ENCODE measurements at places on chromosomes 2 and 18. TPM values are rescaled to one million over a fixed set of nuclear protein-coding genes. Genes with fewer than 3 reads are reported as not detected.

The LDLRAD4 gene
- total RNA-seq, result 60.7 TPM

The TSHZ1 gene
- total RNA-seq, result 7.3 TPM

The NEUROD1 gene
- 4.9 TPM for total RNA-seq

The ICOS gene
- not detected for total RNA-seq

The CHN1 gene
- total RNA-seq, result 57.1 TPM

The C2orf15 gene
- total RNA-seq, result 4.5 TPM

The TNFAIP6 gene
- total RNA-seq, result 0.41 TPM

The SULT1C4 gene
- 4.5 TPM for total RNA-seq

The RNPEPL1 gene
- total RNA-seq, result 4.5 TPM

The STAT4 gene
- total RNA-seq, result 5.3 TPM

The SAG gene
- total RNA-seq, result 0.82 TPM

The PAIP2B gene
- total RNA-seq, result 20.4 TPM

The WDFY1 gene
- total RNA-seq, result 50.5 TPM

The SIX3 gene
- 1.2 TPM for total RNA-seq

The CHRND gene
- not detected for total RNA-seq

The LAMA1 gene
- total RNA-seq, result 12.2 TPM

The SPC25 gene
- total RNA-seq, result 5.3 TPM

The C2orf92 gene
- 3.3 TPM for total RNA-seq

The LGALSL gene
- 66.9 TPM for total RNA-seq

The FBXO15 gene
- total RNA-seq, result 4.1 TPM

The DSG1 gene
- total RNA-seq, result under 0.01 TPM

The MYO7B gene
- under 0.01 TPM for total RNA-seq

The TBR1 gene
- 73.8 TPM for total RNA-seq

The PROKR1 gene
- total RNA-seq, result 0.82 TPM

The ORMDL1 gene
- total RNA-seq, result 45.2 TPM

All from frontal cortex (tissue), 4 donors.